GM18507 (cell line): ENCODE measurements at places on chromosomes 1 and 21.

GRCh38 chr1:87028576-87028975, 114.1 kb downstream of the HS2ST1 start:
- no peak for DNase-seq

- DNase-seq, result no peak
These were observed 47.0 kb upstream of the KIF26B start for GRCh38 chr1:245107776-245108114.

GRCh38 chr1:54959241-54959640, 21.2 kb upstream of the TMEM61 start:
- DNase-seq, result no peak

DNA sequence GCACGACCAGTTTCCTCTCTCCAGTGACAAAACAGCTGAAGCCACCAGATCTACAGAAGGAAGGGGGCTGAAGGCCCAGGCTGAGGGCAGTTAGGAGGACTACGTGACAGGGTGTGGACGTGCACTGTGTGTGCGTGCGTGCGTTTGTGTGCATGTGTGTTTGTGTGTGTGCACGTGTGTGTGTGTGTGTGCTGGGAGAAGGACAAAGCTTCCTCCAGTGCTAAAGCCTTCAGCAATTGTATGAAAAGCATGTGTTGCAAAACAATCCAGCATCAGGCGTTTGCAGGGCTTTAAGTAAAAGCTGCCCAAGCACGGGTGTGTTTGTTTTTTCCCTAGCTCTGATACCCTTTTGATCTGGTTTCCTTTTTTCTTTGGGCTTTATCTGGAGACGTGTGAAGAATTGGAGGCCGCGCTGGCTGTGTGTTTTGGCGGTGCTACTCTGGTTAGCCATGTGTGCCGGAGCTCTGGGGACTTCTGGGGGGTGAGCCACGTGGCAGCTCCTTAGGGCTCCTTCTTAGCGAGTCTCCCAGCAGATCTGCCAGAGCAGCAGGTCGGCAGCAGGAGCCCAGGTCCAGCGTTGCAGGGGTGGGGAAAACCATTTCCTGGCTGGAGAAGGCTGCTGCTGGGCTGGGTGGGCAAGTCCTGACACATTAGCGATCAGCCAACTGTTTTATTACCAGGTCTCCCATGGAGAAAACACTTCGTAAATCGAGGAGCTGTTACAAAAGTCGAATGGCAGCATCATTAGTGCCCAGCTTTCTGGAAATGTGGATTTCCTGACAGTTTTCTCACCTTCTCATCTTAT, 73.4 kb downstream of the UCK2 start:
- DNase-seq, result no peak

GRCh38 chr21:29296446-29296845, 2.3 kb upstream of the BACH1 start:
- DNase-seq, result no peak

GRCh38 chr21:35208810-35209517, 159.9 kb upstream of the RUNX1 start:
- DNase-seq, result no peak

DNA sequence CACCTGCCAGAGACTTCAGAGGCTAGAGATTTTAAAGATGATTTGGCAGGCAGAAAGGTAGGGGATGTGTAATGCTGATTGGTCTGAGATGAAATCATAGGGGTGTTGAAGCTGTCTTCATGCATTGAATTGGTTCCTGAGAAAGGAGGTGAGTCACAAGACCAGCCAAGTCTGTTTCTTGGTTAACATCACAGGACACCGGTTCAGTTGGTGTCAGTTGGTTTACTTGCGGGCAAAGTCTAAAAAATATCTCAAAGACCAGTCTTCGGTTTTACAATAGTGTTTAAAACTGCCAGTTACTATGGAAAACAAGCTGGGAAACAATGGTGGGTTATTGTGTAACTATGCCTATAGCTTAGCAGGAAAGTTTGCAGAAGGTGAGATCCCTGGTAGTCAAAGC, 305.9 kb downstream of the BARHL2 start:
- no peak for DNase-seq

- no peak for DNase-seq
These were observed 1644.0 kb upstream of the B3GALT2 start for GRCh38 chr1:194830387-194830786.

GRCh38 chr1:103917795-103918194, 168.1 kb downstream of the AMY1C start:
- no peak for DNase-seq
